Fibroblast of lung (primary cell): ENCODE measurements at places on chromosomes 12 and 14. TPM values are rescaled to one million over a fixed set of nuclear protein-coding genes. Genes with fewer than 3 reads are reported as not detected.
A peak's percentile ranks its signal among the peaks of the same experiment; 100 is the strongest.

DNA sequence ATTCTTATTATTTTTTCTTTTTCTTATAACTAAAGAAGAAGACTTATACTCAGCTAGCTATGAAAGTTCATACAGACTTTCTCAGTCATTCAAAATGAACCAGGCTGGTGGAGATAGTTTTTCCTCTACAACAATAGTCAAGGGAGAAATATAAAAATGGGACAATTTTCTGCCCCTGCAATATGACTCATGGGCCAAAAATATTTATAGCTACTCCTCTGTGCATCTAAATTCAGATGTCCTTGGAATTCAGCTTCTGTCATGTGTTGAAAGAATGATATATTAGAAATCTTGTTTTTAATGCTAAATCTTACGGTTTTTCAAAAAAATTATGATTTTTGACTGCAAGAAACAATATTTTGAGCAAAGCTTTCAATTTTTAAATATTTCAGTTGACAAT, 237.2 kb upstream of the SYT10 start:
- no peak for DNase-seq

- no peak for DNase-seq
Measured at GRCh38 chr14:77378701-77379100, 1.5 kb downstream of the SAMD15 start.

DNA sequence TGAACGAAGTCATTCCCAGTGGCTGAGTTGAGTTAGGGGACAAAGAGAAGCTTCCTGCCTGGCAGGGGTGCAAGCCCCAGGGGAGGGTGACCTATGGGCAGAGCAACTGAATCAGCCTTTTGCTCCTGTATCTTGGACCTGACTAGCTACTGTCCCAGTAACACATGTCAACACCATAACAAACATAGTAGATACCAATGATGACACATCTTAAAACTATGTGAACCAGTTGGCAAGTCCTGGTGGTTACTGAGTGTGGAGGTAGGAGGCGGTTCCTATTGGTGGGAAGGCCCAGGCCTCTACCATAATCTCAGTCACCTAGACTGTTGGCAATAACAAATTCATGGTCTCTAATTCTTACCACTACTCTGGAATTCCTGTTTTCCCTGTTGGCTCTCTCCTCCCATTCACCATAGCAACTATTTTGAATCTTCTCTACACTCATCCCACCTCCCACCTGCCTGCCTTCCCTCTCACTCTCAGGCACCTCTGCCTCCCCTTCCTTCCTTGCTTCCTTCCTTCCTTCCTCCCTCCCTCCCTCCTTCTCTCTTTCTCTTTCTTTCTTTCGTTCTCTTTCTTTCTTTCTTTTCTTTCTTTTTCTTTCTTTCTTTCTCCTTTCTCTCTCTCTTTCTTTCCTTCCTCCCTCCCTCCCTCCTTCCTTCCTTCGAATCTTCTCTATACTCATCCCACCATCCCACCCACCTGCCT, 8.1 kb upstream of the P2RX7 start:
- peak; percentile 64 for DNase-seq

Gene VWF
- total RNA-seq = 0.26 and 1.7 TPM in 2 replicates

Gene B3GNT4
- total RNA-seq = under 0.01 and 0.33 TPM in 2 replicates

- DNase-seq = no peak
Measured at GRCh38 chr14:69672356-69672755, 61.0 kb downstream of the SUSD6 start.

- DNase-seq = peak; percentile 86
Measured at GRCh38 chr14:61678975-61679374, 16.3 kb upstream of the HIF1A start.

DNA sequence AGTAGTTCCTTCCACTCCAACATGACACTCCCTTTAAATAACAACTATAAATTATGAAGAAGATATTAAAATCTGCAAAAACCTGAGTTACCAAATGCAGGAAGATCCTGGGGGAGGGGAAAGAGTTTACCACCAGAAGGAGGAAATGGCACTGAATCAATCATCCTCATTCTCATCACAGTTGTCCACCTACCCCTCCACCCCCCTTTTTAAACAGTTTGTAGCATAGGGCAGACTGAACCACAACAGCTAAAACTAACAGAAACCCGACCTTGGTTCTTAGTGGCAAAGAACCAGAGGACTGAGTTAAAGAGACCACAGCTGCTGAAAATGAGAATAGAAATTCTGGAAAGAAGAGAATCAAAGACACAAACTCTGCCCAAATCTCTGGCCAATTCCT, 189.5 kb downstream of the MED13L start:
- DNase-seq = no peak

DNA sequence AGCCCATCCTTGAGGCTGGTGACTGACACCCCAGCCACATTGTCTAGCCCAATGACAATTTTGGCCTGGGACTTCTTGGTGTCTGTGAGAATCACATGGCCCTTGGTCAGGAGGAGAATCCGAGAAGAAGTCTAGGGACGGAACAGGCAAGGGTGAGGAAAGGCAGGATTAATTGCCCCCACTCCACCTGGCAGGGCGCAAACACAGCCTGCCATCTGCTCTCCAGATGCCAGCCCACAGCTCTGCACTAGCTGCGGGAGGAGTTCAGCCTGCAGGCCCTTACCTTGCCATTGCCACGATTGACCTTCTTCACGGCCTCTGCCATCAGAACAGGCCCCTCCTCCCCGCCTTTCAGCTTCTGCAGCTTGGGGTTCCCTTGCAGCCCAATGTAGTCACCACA, 13.1 kb upstream of the TAC3 start:
- no peak for DNase-seq

Gene DBX2
- not detected in 2 replicates for total RNA-seq

Gene RTL1
- not detected in 2 replicates for total RNA-seq

DNA sequence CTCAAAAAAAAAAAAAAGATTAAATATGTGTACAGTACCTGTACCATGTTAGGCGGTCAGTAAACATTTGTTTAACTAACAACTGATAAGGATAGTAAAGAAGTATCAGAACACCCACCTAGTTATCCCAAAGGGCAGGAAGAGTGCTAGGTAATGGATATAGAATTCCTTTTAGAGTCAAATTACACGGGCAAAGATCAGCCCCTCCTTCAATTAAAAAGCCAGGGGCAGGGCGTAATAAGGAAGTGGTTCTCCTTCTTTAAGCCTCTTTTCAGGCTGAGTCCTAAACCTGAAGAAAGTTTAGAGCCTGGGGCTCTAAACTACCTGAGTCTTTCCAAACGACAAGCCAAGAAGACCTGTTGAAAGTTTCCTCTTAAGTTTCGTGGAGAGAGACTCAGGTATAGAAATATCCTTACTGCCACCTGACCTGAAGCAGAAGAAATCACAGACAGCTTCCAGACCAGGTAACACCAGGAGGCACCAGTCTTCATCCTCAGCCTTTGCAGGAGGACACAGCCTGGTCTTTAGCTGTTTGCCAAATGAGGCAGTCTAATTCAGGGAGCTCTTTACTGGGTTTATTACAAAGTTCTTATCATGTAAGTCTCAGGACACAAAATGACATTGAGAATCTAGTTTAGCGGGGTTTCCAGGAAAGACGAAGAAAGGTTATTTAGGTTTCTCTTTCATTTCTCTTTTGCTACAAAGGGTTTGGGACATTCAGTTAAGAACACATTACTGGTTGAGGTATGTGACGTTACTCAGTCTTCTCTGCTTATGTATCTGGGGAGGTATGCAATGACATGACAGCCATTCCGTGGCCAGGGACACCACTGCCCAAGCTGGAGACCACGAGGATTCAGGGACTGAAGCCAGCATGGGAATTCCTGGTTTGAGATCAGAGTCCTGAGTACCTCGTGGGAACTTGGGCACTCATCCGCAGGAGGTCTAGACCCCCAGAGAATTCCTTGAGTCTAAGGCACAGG, at the start of gene BCL2L14:
TSS of gene BCL2L14 (plus strand) at position 266 of the 983 bp plus-strand sequence. CDS start 8,367 bp downstream, outside the sequence.
- peak; percentile 12 for DNase-seq

Gene LRTM2
- not detected in 2 replicates for total RNA-seq

- no peak for DNase-seq
Measured at GRCh38 chr14:21072781-21073339, 2.8 kb downstream of the ARHGEF40 start.

GRCh38 chr14:38848243-38848935, 254.6 kb downstream of the SEC23A start:
- no peak for DNase-seq

DNA sequence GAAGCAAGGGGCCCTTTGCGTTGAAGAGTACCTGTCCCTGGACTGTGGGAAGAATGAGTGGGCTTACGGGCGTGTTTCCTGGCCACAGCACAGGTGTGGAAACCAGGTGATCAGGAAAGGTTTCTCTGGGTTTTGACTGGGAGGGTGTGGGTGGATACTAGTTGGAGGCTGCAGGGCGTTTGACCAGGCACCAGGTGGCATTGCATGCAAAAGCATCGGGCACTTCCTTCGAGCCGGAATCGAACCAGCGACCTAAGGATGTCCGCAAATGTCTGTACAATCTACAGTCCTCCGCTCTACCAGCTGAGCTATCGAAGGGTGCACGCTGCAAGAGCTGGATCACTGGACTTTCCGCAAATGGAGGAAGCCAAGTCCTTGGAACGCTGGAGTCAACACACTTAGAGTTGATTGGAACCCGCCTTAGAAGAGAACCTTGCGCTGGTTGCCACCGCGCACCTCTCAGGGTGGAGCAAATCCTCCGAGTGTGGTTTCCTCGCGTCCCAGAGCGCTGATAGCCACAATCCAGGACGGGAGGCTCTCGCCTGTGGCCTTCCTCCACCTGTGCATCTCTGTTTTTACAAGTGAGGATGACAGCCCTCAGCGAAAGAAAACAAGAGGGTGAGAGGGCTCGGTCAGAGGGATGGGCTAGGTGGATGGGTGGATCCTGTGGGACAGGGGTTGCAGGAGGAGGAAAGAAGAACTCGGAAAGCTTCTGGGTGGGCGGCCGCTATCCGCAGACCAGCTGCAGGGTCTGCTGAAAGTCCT, 21.2 kb upstream of the RNASE4 start:
- DNase-seq = peak; percentile 61

DNA sequence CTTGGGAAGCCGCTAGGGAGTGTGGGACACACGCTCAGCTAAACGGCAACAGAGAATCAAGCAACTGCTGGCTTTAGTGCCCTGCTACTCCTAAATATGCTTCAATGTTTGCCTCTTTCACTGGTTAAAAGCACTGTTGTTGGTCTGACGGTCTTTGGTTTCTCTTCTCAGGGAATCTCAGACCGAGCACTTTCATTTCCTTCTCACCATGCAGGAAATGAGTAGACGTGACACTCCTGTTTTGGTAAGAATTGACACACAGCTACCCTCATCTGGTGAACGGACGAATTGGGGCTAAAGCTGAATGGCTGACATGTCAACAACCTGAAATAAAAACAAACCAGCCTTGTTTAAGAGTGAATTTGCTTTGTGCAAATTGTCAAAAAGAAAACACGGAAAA, 57.5 kb upstream of the PIWIL1 start:
- no peak for DNase-seq
